ENCODE measurements at places on chromosomes 5 and 9.

GRCh38 chr5:124922255-124922975 is 176.0 kb upstream of the ZNF608 start:
- no peak for DNase-seq

DNA sequence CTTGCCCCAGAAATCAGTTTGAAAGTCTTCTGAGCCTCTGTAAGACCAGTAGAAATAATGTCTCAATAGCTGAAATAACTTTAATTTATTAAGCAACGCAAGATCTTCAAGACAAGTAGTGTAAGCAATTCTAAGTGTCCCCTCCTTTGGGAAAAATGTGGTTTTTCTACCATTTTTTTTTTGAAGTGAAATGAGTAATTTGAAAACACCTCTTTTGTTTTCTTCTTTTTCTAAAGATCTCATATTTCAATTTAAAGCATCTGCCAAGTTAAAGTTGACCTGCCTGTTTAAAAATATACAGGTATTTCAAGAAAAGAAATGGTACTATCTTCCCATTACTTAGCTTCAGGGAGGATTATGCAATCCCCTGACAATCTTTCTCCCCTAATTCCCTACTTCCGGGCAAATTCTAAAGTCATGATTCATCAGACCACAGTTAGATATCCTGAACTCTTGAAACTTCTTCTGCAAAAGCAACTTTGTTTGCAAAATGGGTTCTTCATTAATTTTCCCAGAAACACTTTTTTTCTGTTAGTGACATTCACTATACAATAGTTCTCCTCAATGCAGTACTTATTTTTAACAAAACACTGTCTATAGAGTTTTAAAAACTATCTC is 7.8 kb upstream of the ANXA1 start:
- DNase-seq, result no peak

- no peak for DNase-seq
Measured at GRCh38 chr5:127406326-127407121, 110.9 kb upstream of the PRRC1 start.

DNA sequence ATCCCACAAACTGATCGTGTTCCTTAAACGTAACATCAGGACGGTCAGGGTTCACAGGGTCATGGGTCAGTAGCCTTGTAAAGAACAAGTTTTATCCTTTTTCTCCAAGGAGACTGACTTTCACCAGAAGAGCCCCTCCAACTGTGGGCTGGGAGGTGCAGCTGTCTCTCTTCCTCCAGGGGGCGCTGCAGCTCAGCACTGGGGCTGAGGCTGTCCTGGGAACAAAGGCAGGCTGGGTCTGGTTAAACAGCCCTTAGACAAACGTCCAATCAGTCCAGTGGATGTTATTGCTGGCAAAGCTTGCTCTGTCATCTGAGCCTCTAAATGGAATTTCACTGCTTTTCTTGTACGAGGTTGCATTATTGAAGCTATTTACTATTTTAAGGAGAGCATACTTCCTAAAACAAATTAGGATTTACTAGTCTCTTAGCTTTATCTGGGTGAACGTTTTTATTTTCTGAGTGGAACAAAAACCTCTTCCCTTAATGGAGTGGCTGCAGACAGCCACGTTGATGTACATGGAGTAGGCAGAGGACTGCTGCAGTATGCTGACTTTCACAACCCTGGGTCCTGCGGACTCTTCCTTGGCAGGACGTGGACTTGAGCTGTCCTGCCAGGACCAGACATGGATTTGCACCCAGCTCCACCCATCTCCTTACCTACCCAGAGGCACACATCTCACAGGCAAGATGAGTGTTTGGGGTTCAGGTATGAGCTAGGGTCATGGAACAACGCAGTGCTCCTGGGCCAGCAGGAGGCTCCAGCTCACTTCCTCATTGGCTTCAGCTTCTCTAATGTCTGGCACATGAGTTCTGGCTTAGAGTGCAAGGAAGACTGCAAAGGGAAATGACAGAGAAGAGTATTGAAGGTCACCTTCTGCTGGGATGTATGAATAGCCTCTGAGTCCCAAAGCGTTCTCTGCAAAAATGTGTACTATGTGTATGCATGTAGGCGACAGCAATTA is 7.8 kb downstream of the EXOSC2 start:
- DNase-seq, result peak; percentile 51

GRCh38 chr5:153619771-153620170 is 129.3 kb downstream of the GRIA1 start:
- no peak for DNase-seq

DNA sequence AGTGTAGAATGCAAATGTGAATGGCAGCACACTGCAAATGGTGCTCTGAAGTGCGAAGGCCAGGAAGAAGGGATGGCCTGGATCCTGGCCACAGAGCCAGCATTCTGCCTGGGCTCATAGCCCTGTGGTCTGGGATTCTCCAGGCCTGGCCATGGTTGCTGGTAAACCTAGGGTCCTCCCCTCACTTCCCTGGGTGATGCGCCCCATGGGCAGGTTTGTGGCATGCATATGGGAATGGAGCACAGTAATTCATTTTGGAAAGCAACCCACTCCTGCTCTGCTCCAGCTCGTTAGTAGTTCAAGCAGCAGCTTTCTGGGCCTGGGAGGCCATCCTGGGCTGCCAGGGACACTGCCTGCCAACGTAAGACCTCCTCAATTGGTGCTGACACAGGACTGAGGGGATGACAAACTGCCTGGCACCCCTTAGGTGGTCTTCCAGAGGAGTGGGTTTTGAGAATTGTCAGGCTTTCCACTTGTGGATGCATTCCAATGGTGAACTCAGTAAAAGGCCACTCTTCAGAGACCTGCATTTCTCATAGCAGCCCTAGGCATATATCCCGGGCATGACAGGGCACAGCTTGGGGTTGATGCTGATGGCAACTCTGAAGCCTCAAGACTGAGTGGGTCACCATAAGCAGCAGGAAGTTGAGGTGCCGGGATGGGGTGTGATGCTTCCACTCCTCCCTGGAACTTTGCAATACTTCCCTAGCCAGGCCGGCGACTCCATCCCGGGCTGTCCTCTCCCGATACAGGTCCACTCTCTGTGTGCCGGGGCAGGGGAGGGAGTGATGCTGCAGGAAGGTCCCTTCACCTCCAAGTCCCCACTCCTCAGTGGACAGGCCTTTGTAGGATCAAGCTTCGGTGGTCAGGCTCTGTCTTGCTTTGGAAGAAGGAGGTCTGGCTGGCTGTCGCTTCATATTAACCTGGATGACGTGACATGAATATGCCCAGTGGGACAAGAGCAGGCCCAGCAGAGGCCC is 1.2 kb upstream of the SLC25A48 start:
- DNase-seq, result no peak

DNA sequence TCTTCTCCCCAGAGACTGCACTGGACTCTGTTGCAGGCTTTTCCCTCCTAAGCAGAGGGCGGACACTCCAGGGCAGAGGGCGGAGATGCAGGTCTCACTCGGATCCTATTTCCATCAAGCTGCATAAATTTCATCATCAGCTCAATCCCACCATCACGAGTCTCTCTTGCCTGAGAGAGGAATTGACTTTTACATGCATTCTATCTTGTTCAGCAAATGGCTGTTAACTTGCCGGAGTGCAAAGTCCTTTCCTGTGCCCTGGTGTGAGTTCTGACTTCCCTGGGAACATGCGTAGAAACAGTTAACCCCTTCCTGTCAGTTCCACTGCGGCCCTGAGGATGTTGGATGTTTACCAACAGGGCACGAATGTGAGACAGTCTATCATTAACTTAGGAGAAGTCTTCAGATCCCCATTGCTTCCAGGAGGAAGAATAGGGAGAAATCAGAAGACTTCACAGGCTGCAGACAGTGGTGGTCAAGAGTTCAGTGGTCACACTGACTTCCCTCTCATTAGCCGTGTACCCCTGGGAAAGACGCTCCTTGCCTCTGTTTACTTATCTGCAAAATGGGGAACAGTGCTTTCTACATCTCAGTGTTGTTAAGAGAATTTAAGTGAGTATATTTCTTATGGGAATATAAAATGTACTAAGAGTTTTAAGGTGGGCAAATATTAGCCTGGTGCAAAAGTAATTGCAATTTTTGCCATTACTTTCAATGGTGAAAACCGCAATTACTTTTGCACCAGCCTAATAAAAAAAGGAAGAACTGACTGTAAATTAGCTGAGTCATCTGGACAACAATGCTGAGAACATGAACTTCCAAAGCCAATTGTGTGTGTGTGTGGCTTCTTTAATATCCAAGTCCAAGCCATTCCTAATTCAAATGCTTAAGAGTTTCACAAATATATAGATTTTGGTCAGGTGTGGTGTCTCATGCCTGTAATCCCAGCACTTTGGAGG is 248.0 kb downstream of the DRD1 start:
- DNase-seq, result no peak

DNA sequence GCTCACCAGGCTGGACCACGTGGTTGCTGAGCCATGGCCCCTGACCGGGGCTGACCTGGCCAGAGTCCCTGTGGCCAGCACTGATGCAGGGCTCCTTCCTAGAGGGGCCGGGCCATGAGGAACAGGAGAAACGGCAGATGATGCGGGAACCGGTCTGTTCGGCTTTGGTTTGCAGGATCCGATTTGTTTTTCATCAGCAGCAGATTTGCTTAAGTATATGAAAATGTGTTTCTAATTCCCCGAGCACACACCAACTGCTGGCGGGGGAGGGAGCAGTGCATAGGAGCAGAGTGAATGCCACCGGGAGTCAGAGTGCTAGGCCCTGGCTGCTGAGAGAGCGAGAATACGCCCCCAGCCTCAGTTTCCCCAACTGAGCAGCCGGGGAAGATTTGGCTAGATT is 13.6 kb downstream of the NTNG2 start:
- DNase-seq, result no peak

DNA sequence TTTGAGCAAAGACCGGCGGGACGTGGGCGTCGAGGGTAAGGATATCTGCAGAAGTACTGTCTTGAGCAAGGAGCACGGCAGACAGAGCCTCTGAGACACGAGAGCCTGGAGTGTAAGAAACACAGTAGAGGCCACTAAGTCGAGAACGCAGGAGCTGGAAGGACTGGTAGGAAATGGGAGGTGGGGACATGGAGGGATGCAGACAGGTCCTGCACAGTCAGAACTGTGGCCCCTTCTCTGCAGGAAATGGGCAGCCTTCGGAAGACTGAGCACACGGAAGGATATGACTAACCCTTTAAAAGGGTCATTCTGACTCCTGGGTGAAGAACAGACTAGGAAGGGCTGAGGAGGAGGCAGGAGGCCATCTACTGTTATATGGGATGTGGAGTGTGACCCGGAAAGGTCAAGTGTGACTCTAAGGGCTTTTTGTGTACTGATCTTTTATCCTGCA is 1.4 kb upstream of the CAMSAP1 start:
- DNase-seq, result no peak

DNA sequence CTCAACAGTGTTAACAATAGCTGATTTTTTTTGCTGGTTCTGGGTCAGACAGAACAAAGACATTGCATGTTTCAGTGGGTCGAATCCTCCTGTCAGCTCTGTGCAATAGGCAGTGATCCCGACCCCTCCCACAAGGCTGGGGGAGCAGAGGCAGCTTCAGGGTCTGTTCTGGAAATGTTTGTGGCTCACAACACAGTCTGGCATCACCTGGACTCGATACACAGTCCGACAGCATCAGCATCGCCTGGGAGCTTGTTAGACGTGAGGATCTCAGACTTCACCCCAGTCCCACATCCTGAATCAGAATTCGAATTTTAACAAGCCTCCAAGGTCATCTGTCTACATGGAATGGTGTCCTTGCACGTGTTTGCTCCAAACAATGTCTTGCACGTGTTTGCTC is 384.7 kb downstream of the IRX2 start:
- DNase-seq, result no peak

DNA sequence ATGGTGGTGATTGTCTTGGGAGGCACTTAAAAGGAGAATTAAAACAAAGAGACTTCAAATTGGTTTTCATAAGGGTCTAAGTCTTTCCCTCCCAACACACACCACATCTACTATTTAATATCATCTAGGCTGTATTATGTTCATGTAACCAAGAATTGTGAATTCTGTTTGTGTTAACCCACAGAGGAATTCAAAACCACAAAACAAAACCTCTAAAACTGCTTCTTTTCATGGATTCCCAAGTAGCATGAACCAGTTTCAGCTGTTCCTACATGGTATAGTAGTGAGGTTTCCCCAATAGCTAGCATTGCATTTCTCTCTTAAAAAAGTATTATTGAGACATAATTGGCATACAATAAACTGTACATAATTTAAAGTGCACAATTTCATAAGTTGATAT is 283.8 kb downstream of the CD180 start:
- no peak for DNase-seq

- peak; percentile 53 for DNase-seq
Measured at GRCh38 chr5:142611154-142611553, 74.7 kb downstream of the FGF1 start.

GRCh38 chr5:14193496-14193895 is 50.4 kb downstream of the TRIO start:
- no peak for DNase-seq

- no peak for DNase-seq
Measured at GRCh38 chr9:94874316-94874715, 147.8 kb downstream of the AOPEP start.

DNA sequence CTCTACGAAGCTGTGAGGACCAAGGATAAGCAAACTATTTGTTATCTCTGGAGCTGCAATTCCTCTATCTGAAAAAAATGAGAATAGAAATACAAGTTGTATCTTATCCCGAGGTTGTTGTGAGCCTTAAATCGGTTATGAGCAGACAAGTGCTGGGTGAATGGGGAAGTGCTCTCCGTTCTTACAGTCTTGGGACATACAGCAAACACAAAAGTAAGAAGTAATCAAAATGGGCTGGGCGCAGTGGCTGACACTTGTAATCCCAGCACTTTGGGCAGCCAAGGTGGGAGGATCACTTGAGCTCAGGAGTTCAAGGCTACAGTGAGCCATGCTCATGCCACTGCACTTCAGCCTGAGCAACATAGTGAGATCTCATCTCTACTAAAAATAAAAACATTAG is 31.7 kb downstream of the ITK start:
- no peak for DNase-seq

DNA sequence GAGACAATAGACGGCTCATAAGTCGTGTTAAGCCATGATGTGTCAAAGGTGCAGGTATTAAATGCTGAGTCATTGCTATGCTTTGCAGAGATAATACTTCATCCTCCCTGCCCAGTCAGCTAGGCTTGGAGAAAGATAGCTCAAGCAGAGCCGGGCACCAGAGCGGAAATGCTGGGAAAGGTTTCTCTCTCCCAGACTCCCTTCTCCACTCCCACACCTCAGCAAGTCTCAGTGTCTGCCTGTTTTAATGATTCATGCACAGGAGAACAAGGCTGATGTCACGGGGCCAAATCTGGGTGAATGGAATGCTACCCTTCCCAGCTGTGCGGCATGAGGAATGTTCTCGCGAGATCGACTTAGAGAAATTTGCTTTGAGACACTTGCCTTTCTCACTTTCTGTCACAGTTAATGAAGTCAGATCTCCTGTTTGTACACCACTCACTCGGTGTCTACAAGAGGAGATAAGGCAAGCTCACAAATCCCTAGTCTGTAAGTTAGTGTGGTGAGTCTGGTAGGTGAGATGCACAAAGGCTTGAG is 204.4 kb downstream of the EFNA5 start:
- no peak for DNase-seq

- DNase-seq, result no peak
Measured at GRCh38 chr5:2180456-2180855, 297.7 kb upstream of the IRX4 start.

All from stimulated activated CD8-positive, alpha-beta memory T cell treated with anti-CD3 and anti-CD28 coated beads, Interleukin-15, amount 100 ng/mL, for 48 hours (primary cell).